Stimulated activated CD4-positive, alpha-beta T cell treated with anti-CD3 and anti-CD28 coated beads, Interleukin-15, amount 100 ng/mL, for 1 hour (primary cell): ENCODE measurements at places on chromosomes 3 and 15.

- DNase-seq: no peak
Observed at GRCh38 chr3:62587169-62587568, 213.8 kb upstream of the FEZF2 start.

- no peak for DNase-seq
Observed at GRCh38 chr3:38150780-38151528, 12.5 kb downstream of the MYD88 start.

DNA sequence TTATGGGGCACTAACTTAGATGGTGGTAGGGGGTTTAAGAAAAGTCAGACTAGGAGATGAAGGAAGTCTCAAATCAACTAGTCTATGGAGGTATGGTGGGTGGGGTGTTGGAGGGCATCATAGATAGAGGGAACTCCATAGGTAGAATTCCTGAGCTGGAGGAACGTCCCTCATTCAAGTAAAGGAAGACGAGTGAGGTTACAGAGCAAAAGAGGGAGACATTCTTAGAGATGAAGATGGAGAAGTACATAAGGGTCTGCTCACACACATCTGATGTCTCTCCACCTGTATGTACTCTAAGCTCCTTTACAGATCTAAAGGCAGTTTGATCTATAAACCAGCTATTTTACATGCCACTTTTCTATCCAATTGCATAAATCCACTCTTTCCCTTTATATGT is 1.4 kb downstream of the PLSCR1 start:
- no peak for DNase-seq

DNA sequence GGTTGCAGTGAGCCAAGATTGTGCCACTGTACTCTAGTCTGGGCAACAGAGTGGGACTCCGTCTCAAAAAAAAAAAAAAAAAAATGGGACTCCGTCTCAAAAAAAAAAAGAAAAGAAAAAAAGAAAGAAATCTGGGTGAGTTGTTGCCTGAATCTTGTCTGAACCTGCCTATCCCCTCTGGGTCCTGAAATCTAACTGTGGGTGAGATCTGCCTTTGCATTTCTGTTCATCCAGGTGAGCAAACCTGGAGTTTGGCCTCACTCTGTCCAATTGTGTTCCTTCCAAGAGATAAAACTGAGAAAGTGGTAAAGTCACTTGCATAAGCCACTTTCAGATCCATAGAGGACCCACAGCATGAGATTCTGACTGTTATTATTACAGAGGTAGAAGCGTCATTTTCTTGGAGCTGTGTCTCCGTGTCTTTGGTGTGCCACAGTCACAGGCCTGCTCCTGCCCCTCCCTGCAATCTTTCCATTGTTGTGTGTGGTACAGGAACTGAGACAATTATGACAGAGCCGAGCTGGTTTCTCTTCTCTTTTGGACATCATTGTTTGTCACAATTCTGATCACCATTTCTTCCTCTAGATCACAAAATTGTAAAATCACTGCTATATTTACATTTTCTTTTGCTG is 235.9 kb downstream of the LPP start:
- no peak for DNase-seq

DNA sequence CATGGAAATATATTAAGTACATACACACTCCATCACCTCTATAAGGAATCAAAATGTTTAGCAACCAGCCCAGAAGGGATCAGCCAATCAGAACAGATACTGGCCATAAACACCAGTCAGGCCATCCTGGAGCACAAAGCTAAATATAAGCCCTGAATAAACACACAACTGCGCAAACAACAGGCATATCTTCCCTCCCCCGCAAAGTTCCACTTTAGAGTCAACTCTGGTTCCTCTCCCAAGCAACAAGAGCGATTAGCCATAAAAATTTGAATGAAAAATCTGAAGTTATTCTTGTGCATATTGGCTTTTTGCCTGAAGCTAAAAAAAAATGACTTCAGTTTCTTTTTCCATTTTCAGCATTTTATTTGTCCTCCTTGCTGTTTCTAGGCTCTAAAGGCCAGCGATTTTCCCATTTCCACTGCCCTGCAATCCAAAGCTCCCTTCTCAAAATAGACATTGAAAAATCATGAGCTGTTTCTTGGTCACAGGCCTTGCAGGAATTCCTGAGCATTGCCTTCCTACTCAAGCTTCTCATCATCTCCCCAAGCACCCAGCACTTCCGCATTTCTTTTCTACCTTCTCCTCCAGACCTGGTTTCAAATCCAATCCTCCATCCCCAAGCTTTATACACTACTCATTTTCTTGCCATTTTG is 247.9 kb downstream of the ZMAT3 start:
- DNase-seq: no peak

DNA sequence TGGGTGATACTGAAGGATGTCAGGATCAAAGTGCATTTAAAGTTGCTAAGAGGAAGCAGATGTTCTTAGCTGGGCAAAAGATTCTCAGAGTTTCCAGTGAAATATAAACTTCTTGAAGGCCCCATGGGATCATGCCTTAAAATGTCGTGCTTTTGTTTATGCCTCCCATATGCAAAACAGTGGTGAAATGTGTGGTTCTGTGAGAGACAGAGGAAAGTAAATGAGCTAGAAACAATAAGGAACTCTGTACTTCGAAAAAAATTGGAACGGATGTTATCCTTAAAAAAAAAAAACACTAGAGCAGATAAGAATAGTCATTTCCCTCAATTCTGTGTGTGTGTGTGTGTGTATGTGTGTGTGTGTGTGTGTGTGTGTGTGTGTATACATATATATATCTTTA is 497.0 kb upstream of the TBL1XR1 start:
- DNase-seq: no peak

DNA sequence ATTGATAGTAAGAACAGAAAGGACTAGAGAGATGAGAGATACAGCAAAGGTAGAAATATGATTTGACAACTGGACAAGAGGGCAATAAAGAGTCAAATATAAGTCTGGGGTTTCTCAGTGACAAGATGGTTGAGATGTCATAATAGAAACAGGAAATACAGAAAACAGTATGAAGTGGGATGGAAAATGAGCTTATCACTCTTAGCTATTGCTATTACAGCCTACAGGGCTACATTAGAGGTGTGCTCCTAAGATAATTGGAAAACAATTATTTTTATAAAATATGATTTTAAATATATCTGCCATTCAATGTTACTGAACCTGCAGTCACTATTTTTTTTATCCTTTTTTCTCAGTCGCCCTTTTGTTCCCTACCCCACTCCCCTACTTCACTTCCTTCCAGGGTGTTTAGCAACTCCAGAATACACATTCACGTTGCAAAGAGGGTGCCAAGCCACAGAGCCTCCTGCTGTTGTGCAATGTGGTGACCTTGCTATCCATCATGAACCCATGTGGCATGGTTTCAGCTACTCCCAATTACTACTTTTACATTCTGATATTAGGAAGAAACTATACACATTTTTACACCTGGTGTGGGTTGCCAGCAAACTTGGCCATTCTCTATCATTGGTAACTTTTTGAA is 6.0 kb downstream of the NRG4 start:
- no peak for DNase-seq

- DNase-seq: no peak
Observed at GRCh38 chr15:58505581-58505980, 73.8 kb downstream of the LIPC start.

GRCh38 chr3:128254967-128255366 is 101.7 kb downstream of the EEFSEC start:
- no peak for DNase-seq

DNA sequence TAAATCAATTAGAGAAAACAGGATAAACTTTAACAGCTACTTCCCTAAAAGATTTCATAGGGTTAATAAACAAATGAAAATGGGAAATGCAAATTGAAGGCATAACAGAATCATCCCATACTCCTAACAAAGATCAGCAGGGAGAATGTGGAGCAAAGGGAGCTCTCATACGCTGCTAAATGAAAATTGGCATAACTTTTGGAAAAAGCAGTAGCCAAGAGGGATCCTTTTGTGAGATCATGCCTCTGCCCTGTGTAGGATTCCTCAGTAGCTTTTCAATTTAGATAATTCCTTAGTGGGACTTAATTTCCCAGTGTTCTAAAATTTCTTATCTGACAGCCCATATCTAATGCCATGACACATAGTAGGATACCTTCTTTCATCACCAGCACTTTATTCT is 18.2 kb downstream of the NIPA2 start:
- no peak for DNase-seq

GRCh38 chr3:98555025-98555379 is 23.2 kb downstream of the GPR15 start:
- DNase-seq: no peak

GRCh38 chr3:123068601-123069381 is 2.0 kb downstream of the PDIA5 start:
- no peak for DNase-seq

DNA sequence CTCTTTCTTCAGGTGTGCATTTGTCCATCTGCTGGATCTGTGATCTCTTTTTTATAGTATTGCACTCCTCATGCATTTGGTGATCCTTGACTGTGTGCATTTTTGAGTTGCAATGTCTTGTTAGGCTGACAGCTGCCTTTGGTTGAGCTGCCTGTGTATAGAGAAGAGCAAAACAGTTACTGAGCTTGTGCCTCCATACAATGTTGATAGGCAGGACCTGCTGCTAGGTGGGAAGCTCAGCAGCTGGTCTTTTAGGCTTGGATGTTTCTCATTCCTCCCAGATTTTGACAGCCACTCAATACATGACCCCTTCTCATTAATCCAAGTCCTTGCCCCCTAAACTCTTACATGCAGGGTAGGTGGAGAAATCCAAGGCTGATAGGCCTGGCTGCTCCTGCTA is 74.8 kb upstream of the PIAS1 start:
- DNase-seq: no peak

DNA sequence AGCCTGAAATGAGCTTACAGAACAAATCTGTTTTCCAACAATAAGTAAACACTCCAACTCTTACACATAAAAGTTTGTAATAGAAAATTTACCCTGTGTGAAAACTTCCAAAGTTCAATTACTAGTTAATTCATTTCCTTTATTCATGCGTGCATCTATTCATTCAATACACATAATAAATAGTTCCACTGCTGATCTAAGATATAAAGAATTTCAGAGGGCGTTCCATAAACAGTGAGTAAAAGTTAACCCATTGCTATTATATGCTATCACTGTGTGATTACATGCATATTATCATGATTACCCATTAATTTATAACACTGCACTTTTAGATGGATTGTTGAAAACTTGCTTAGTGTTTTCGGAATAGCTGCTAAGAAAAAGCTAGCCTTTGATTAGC is 36.2 kb upstream of the CFAP20DC start:
- no peak for DNase-seq

GRCh38 chr3:13393427-13394360 is 26.4 kb downstream of the NUP210 start:
- DNase-seq: no peak

DNA sequence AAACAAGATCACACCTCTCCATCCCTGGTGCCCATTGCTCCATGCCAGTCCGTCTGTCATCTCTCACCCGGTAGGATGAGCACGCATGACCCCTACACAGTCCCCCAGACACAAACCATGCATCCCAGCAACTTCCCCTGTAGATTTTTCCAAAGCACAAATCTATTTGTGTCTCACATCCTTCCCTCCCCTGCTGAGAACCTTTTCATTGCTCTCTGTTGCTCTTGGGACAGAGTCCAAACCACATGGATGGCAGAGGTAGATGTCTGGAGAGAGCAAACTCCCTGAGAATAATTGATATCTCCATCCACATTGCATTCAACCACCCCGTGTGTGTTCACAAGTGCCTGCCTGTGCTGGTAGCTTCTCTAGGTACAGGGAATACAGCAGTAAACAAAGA is 29.9 kb upstream of the LRTM1 start:
- DNase-seq: no peak

DNA sequence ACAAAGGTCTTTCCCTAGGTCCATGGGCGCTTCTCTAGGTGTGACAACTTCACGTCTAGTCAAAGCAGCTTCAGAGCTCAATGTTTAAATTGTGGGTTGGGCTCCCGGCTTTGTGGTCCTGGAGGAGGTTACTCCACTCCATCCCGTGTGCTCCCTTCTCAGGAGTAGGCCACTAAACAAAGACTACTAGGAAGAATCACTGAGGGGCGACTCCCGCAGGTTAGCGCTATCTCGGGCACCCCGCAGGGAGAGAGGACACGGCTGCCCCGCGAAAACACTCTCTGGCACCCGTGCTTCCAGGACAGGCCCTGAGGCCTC is 500 bp downstream of the PARP6 start:
- DNase-seq: no peak

DNA sequence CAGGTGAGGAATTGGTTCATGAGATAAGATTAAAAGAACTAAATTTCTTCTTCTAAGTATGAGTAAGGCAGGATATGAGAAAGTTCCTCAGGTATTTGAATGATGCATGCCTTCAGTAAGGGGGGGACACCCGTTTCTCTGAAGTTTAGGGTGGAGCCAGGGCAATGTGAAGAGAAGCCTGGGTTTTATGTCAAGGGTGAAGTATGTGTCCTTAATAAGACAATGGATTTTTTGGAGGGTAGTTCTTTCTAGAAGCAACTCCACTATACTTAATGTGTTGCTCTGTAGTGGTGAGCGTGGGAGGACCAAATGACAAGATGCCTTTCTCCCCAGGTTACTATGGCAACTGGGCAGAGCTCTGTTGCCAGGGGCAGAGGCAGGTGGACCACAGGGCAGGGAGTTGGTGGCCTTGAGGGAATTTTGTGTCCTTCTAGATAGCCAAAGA is 44.0 kb downstream of the PHLDB2 start:
- DNase-seq: no peak

- DNase-seq: no peak
Observed at GRCh38 chr15:90358124-90359033, 6.3 kb downstream of the ZNF774 start.

DNA sequence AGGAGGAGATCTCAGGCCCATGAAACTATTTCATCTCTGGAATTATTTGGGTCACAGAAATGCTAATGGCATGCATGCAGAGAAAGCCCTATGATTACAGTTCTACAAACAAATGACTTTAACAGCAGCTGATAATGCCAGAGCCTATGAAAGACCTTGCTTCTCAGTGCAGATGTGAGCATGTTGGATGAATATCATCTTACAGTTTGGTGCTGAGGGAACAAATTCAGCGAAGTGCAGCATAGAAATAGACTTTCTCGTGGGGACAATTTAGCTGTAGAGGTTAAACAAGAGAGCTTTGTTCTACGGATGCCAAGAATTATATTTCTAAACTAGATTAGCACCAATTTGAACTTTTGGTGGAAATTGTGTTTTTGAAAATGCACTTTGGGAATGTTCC is 27.7 kb downstream of the PTX3 start:
- no peak for DNase-seq

- no peak for DNase-seq
Observed at GRCh38 chr15:98718426-98719136, 70.2 kb downstream of the IGF1R start.

GRCh38 chr15:72130272-72130671 is 12.1 kb downstream of the SENP8 start:
- DNase-seq: no peak

DNA sequence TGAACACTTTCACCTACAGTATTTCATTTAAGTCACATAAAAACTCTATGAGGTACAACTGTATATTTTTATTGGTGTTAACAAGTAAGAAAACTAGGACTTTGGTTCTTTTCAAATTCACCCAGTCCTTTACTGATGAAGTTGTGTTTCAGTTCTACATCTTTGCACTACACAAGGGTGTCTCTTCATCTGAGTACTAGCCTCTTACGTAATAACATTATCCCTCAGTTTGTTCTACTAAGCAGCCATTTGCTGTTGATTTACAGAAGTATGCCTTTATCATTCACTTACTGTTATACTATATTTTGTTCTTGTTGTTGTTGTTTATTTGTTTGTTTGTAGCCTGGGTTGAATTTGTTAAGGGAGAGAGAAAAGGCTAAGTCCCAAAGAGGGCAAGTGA is 311.9 kb downstream of the PLOD2 start:
- no peak for DNase-seq
